ENCODE measurements at places on chromosomes 16 and 17. TPM values are rescaled to one million over a fixed set of nuclear protein-coding genes. Genes with fewer than 3 reads are reported as not detected.

- ATAC-seq: peak; percentile 32
Measured at GRCh38 chr16:12688951-12689850, 114.5 kb downstream of the CPPED1 start.

Gene SKAP1
- total RNA-seq: 1.8 TPM

Gene CIAO3
- 31.0 TPM for total RNA-seq

Gene TPSG1
- total RNA-seq: not detected

GRCh38 chr17:79946352-79947231 is 89.1 kb downstream of the TBC1D16 start:
- ATAC-seq: no peak

DNA sequence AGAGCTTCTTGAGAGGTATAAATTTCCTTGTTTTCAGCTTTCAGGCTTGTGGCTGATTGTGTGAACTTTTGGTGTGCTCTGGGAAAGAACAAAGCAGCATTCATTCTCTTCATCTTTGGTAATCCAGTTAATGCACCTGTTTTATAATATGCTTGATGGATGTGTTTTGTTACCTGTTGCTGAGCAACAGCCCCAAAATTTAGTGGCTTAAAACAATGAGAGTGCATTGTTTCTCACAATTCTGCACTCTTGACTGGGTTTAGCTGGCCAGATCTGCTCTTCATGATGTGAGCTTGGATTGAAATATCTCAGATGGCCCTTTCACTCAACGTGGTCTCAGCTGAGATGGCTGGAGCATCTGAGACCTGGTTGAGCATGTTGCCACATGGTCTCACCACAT is 58.7 kb upstream of the NOL11 start:
- no peak for ATAC-seq

All from motor neuron (in vitro differentiated cells).